Foreskin keratinocyte (primary cell): ENCODE measurements at places on chromosomes 11 and 22. TPM values are rescaled to one million over a fixed set of nuclear protein-coding genes. Genes with fewer than 3 reads are reported as not detected.

Gene TESMIN
- 5.0 and 6.3 TPM in 2 replicates for total RNA-seq

Gene RPL3
- total RNA-seq = 1,748 and 1,956 TPM in 2 replicates

Gene FAM83F
- total RNA-seq = 24.8 and 25.9 TPM in 2 replicates

Gene MRGPRF
- total RNA-seq = 0.07 and 0.14 TPM in 2 replicates

Gene RAG2
- not detected in 2 replicates for total RNA-seq

Gene CDC45
- 38.2 and 39.8 TPM in 2 replicates for total RNA-seq

GRCh38 chr11:1488575-1489180 lies 2.1 kb upstream of the MOB2 start:
- no peak for DNase-seq

- peak; percentile 62 for DNase-seq
Observed at GRCh38 chr11:102912482-102912830, 37.7 kb upstream of the MMP12 start.

GRCh38 chr11:13249992-13250391 lies 27.6 kb upstream of the BMAL1 start:
- no peak for DNase-seq

DNA sequence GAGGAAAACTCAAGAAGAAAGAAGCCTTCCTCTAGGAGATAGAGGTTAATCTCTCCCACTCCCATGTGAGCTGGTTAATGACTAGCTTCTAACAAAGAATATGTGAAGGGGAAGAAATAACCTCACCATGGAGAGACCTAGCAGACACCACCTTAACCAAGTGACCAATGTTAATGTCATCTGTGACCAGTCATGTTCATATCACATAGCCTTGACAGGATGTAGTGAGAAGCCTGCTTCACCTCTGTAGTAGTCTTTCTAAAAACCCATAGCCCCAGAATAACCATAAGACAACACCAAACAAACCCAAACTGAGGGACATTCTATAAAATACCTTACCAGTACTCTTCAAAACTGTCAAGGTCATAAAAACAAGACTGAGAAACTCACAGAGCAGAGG lies 21.5 kb upstream of the POU2AF1 start:
- DNase-seq = no peak

DNA sequence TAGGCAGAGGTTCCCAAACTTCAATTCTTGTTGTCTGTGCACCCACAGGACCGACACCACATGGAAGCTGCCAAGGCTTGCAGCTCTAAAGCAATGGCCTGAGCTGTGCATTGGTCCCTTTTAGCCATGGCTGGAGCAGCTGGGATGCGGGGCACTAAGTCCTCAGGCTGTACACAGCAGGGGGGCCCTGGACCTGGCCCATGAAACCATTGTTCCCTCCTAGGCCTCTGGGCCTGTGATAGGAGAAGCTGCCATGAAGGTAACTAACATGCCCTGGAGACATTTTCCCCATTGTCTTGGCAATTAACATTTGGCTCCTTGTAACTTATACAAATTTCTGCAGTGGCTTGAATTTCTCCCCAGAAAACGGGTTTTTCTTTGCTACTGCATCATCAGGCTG lies 43.6 kb upstream of the SLC6A5 start:
- DNase-seq = no peak

GRCh38 chr22:23219822-23220484 lies 39.6 kb downstream of the BCR start:
- peak; percentile 67 for DNase-seq
